ENCODE measurements at places on chromosomes 2 and 18. TPM values are rescaled to one million over a fixed set of nuclear protein-coding genes. Genes with fewer than 3 reads are reported as not detected.

The CGREF1 gene
- 9.3 TPM for total RNA-seq

- DNase-seq: no peak
Measured at GRCh38 chr2:214264171-214264570, 146.7 kb upstream of the VWC2L start.

DNA sequence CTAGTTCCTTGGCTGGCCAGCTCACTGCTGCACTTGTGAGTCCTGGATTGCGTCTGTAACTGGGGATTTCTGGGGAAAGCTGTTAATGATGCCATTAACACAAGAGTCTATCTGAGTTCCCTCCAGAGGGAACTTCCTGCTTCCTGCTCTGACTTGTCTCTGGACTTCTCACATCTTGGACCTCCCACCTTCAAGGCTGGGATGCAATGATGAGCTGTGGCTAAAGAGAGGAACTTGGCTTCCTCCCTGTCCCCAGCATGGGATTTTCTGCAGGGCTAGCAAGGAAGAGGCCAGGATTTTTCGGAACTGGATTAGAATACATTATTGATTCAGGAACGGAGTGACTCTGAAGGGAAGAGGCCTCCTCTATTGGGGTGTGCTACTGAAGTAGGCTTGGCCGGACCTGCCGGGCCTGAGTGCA is 155.5 kb downstream of the CLIP4 start:
- no peak for DNase-seq

DNA sequence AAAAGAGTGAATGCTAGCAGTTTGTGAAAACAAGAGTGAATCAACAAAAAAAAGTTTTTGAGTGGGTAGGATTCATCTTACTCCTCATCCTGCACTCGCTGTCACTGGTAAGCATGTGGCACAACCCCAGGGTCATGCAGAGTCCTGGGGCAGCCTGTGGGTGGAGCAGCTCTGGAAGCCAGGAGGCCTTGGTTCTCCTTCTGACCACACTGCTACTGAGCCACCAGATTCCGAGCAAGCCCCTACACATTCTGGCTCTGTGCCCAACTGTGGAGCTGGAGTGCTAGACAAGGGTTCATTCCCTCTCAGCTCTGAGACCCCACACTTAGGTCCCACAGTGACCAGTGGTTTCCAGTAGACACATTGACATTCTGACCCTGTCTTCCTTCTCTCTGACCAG is 670.6 kb downstream of the BCL11A start:
- DNase-seq: no peak

DNA sequence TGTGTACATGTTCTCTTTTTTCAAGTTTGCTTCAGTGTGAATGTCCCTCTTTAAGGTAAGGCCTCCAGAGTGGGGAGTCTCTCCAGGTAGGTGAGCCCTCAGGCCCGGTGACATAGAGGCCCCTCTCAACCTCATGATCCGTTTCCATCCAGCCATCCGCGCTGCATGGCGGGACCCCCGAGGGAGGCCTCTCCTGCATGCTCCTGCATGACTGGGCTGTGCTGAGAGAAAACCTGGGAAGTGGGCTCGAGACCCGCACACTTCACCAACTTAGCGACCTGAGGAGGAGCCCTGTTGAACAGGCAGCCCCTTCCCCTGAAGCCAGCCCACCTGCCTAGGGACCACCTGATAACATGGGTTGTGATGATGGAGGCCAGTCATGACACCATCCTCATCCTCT is 131.3 kb upstream of the EPAS1 start:
- DNase-seq: no peak

GRCh38 chr2:26067980-26068507 is 34.2 kb downstream of the RAB10 start:
- DNase-seq: no peak

All from omental fat pad (tissue), 4 donors.